D341Med (cell line): ENCODE measurements at places on chromosomes 1 and 21.

- no peak for DNase-seq
Observed at GRCh38 chr1:97806996-97807520, 113.8 kb downstream of the DPYD start.

- DNase-seq: no peak
Observed at GRCh38 chr1:170660281-170660713, 3.6 kb upstream of the PRRX1 start.

- no peak for DNase-seq
Observed at GRCh38 chr21:42102991-42103390, 31.9 kb downstream of the UMODL1 start.

DNA sequence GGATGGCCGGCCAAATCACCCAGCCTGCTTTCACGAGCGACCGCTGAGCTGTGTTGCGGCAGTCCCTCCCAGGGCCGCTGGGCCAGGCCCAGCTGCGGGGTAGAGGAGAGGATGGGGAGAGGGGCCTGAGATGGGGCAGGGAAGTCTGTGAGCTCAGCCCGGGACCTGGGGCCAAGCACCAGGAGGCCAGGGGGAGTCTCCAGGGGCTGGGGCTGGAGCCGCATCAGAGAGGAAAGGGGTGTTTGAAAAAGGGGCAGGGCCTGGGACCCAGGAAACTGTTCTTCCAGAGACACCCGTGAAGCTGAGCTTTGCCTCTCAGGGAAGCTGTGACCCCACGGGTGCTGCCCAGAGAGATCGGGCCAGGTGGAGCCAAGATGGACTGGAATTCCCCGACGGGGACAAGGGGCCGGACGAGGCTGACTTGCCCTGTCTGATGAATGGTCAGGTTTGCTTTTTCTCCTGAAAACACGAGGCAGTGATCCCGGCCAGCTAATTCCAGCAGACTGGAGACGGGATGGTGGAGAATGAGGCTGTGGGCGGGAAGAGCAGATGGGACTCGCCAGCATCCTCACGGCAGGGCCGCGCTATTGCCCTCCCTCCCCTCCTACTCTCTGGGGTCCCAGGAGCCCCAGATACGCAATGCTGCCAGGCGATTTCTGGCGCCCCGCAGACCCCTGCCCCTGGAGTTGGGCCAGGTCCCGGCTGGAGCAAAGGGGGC is 40.3 kb upstream of the COL18A1 start:
- no peak for DNase-seq

- no peak for DNase-seq
Observed at GRCh38 chr1:211687462-211688215, 12.2 kb upstream of the NEK2 start.

GRCh38 chr1:31765041-31765467 is 914 bp upstream of the ADGRB2 start:
- DNase-seq: no peak

GRCh38 chr1:244992833-244993232 is 128.5 kb upstream of the HNRNPU start:
- DNase-seq: no peak

DNA sequence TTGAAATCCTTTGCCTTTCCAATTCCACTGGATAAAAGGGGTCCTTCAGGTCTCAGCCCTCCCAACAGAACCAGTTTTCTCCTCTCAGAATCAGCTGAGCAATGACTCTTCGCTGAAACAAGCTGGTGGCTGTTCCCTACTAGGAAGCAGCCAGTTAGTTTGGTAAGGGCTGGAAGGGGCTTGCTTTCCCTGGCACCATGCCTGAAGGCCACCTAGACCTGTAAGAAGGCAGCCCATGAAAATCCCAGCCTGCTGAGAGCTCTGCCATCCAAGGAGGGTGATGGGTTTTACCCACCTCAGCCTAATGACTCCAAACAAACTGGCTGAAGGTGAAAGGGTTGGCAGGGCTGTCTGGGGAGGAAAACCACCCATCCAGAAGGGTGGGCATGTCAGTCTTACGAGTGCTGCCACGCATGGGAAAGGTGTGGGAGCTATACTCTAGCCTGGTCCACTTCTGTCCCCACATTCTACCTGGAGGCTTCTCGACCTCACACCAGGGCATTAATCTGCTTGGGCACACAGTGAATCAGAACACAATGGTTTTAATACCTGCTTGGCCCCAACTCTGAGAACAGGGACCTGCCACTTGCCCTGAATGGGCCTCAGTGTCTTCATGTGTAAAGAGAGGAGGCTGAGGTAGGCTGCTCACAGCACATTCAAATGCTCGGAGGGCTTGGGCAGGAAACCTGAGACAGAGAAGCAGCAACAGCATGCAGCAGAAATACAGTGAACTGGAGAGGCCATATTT is 53.0 kb downstream of the CD46 start:
- DNase-seq: no peak

- no peak for DNase-seq
Observed at GRCh38 chr1:82979593-82980236, 1019.2 kb downstream of the TTLL7 start.

DNA sequence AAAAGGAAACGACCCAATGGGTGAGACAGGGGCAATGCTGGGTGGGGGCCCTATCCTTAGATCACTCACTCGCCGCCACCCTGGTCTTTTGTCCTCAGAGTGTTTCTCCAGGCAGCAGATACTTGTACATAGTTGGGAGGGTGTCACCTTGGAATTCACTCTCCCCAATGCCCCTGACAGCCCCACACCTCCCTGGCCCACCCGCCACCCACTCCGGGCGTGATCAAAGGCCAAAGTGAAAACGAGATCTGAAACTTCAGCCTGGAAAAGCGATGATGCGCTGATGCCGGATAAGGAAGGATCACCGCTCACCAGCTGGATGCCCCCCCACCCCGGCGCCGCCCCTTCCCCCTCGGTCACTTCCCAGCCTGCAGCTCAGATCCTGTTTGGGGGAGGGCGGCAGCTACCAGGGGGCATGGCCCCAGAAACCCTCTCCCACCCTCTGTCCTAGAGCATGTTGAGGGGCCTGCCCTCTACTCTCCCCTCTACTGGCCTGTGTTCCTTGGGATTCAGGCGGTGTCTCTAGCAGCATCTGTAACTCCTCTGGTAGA is 33.6 kb upstream of the CASZ1 start:
- no peak for DNase-seq

DNA sequence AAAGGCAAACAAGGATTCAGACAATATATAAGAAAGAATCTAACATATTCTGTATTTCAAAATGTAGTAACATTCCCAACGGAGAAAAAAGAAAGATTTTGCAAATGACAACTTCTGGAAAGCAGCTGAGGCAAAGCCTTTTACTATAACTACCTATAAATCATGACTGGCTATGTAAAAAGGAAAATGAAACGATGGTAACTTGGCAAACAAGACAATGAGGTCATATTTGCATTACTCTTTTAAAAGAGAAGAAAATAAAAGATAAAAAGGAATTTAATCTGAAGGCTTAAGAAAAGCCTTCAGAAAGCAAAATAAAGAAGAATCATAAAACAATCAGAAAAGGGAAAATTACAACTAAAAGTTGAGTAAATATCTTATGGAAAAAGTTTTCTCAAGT is 25.1 kb upstream of the ASPM start:
- no peak for DNase-seq

DNA sequence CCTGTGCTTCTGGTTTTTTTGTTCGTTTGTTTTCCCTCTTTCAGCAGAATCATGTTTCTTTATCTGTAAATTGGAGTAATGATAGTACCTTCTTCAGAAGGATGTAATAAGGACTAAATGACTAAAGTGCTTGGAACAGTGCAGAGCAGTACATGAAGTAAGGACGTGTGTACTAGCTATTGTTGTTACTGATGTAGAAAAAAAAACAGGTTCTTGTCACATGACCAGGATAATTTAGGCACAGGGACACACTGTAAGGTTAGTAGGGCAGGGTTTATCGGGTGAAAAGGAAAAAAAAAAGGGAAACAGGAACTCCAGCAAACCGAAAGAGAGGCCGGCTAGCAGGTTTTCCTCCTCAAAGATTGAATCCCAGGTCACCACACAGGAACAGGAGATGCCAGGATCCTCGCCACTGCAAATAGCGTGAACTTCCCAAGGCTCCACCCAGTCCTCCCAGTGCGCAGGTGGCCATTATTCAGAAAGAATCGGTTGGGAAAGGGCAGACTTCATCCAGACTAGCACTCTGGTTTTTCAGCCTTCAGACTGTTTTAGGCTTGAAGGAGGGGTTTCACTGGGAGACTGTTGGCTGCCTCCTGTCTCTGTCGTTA is 63.8 kb upstream of the PRRC2C start:
- no peak for DNase-seq

- DNase-seq: no peak
Observed at GRCh38 chr1:62922006-62922405, 138.1 kb downstream of the ATG4C start.

- DNase-seq: no peak
Observed at GRCh38 chr1:71638081-71638766, 557.4 kb upstream of the ZRANB2 start.

DNA sequence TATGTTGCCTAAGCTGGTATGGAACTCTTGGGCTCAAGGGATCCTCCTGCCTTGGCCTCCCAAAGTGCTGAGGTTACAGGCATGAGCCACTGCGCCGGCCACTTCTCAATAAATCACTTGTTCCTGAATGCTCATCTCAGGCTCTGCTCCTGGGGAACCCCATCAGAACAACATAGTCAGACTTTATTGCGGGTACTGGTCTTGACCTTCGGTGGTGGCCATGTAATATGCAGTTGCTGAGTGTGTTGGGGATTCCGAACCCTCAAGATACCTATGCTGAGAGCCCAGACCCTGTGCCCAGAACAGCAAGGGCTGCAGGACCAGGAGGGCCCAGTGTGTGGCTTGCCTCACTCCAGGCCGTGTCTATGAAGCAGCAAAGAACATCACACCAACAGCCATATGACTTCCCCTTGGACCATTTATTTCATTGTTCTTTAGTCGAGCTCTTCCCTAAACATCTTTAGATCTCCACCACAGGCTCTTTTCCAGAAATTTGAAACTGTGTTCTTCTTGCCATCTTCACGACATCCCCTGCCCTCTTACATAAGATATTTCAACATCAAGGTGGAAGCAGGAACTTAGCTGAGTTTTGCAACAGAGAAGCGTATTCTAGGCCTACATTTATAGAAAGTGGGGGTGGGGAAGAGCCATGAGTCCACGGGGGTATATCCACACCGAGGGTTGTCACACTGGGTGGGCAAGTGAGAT is 12.7 kb upstream of the SDHB start:
- DNase-seq: no peak
